ENCODE measurements at places on chromosomes 4 and X. TPM values are rescaled to one million over a fixed set of nuclear protein-coding genes. Genes with fewer than 3 reads are reported as not detected.

The GSX2 gene
- not detected for total RNA-seq

The NCAPG gene
- 70.2 TPM for total RNA-seq

The PUDP gene
- 10.7 TPM for total RNA-seq

The PGM2 gene
- 53.7 TPM for total RNA-seq

The HADH gene
- 56.1 TPM for total RNA-seq

The F9 gene
- total RNA-seq = not detected

GRCh38 chr4:87758270-87758669 lies 41.1 kb upstream of the IBSP start:
- H3K4me3 ChIP-seq = no peak overlapping the region
- no peaks in the 10 kb centered on the region for H3K36me3 ChIP-seq
- H3K27ac ChIP-seq = no peak overlapping the region
- no peaks in the 10 kb centered on the region for H3K4me1 ChIP-seq

DNA sequence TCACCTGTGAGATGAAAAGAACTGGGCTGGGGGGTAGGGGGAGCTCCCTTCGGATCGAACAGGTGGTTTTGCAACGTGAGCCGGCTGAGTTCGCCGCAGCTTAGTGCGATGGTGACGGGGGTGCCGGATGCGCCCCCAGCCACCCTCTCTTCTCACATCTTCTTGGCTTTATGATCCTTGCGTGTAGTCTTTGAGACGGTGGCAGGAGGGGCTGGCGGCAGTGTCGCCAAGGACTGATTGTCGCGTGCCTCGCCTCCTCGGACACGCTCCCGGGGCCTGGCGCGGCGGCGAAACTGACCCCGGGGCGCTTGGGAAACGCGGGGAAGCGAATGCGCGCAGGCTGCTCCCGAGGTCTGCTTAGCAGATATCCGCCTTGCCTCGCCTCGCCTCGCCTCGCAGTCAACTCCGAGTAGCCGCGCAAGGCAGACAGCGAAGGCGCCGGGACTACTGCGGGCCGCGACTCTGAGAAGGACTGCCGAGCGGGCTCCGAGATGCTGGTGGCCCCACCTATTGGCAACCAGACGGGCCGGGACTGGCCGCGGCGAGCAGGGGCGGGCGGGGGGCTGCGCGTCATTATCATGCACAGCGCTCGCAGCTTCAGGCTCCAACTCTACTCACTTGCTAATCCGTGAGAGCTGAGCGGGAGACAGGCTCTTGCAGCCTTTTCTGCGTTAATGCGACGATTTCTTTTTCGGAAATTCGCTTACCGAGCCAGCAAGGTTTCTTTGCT lies 1.5 kb downstream of the GRID2 start:
- peaks cover 2% of the 10 kb centered on the region for H3K36me3 ChIP-seq
- no peak overlapping the region for H3K4me3 ChIP-seq
- peaks cover 8% of the 10 kb centered on the region for H3K4me1 ChIP-seq

DNA sequence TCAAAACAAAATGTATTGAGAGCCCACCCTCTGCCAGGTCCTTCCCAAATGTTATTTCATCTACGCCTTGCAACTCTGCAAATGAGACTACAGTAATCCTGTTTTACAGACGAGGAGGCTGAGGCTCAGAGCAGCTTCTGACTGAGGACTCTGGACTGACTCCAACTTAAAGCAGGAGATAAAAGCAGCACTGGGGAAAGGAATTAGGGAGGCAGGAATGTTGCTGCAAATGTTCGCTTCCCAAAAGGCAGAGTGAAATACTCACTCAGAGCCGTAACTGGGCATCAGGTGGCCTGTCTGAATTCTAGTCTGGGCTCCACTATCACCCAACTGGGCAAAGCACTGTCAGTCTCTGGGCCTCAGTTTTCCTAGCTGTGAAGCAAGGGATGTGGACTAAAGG lies 94.7 kb upstream of the SRD5A3 start:
- H3K36me3 ChIP-seq = no peaks in the 10 kb centered on the region
- H3K4me1 ChIP-seq = no peaks in the 10 kb centered on the region
- no peak overlapping the region for H3K4me3 ChIP-seq
- H3K27ac ChIP-seq = no peak overlapping the region
- no peak for DNase-seq

DNA sequence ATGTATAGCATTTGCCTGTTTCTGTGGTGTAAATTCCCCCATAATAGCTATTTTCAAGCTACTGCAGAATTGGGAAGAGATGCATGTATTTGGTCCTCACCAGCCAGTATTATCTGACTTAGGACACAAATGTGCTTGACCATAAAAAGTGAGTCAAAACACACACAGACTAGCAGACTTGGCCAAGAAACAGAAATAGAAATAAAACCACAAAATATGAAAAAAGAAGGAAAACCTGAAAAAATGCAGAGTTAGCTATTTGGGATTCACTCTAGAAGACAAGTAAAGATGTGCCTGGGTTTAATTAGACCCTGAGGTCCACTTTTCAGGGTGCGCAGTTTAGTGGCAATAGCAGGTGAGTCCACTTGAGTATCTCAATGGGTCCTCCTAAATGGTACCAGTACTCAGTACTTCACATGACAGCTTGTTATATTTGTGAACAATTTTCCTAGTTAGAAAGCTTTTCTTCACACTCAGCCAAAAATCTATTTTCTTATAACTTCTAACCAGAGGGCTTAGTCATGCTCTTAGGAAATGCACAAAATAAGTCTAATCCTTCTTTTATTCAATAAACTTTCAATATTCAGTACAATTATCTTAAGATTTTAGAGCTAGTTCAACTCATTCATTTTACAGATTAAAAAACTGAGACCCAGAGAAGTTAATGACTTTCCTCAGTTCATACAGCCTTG lies 108.7 kb upstream of the JADE1 start:
- no peaks in the 10 kb centered on the region for H3K27me3 ChIP-seq
- DNase-seq = no peak
- H3K36me3 ChIP-seq = no peaks in the 10 kb centered on the region
- H3K4me3 ChIP-seq = no peak overlapping the region
- no peak overlapping the region for H3K27ac ChIP-seq
- H3K4me1 ChIP-seq = no peaks in the 10 kb centered on the region

DNA sequence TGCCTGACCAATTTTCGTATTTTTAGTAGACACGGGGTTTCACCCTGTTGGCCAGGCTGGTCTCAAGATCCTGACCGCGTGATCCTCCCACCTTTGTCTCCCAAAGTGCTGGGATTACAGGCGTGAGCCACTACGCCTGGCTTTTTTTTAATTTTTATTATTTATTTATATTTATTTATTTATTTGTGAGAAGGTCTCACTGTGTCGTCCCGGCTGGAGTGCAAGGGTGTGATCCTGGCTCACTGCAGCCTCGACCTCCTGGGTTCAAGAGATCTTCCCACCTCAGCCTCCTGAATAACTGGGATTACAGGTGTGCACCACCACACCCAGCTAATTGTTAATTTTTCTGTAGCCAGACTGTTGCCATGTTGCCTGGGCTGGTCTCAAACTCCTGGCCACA lies 141.1 kb downstream of the CRLF2 start:
- no peak overlapping the region for H3K4me3 ChIP-seq
- no peak overlapping the region for H3K27ac ChIP-seq
- no peak for DNase-seq
- H3K36me3 ChIP-seq = no peaks in the 10 kb centered on the region
- H3K4me1 ChIP-seq = no peaks in the 10 kb centered on the region
- H3K27me3 ChIP-seq = peaks cover 5% of the 10 kb centered on the region

- H3K27me3 ChIP-seq = peaks cover 42% of the 10 kb centered on the region
- no peaks in the 10 kb centered on the region for H3K36me3 ChIP-seq
- H3K4me3 ChIP-seq = peak within 1 kb of the TSS; percentile 29
- H3K27ac ChIP-seq = no peak within 1 kb of the TSS
Observed at GRCh38 chr4:55125087-55125721, at the start of gene KDR. KDR (minus strand) TSS chr4:55125595; CDS start chr4:55125293, 302 bp downstream.

DNA sequence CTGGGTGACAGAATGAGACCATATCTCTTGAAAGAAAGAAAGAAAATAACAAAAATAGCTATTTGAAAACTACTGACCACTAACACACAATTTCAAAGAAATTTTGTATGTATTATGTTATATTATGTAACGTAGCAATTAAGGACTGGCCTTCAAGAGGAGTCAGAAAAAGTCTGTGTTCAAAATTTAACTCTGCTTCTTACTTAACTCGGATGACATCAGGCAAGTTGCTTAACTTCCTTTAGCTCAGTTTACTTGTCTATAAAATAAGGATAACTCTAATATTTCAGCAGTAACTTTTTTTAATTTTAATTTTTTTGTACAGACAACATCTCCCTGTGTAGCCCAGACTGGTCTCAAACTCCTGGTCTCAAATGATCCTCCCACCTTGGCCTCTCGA lies 14.6 kb upstream of the PRSS12 start:
- DNase-seq = no peak
- H3K27me3 ChIP-seq = peaks cover 11% of the 10 kb centered on the region
- H3K36me3 ChIP-seq = no peaks in the 10 kb centered on the region
- no peaks in the 10 kb centered on the region for H3K4me1 ChIP-seq

DNA sequence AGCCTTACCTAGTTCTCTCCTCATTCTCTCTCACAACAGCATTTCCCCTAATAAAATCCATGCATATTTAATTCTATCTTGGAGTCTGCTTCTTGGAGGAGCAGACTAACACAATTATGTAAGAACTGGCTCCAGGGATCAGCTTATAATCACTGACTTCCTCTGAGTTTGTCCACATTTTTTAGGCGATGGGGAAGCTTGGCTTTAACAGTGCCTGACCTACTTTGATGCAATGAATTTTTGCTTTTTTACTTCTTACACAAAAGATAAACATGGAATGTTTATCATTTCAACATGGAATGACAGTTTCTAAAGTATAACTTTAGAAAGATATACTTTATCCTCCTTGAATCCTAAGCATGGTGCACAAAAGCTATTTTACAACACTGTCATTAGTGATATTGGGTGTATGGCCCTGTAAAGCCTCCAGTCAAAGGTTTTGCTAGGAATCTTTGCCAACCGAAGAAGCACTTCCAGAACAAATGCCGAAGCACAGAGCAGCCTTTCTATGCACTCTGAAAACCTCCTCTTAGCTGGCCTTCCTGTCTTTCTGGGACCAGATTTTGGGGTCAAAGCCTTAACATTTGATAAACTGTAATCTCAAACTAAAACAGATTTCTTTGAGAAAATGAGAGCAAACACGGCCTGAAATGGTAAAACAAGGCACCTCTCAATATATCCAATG lies 736 bp downstream of the BDH2 start:
- H3K27ac ChIP-seq = peak overlapping the region; percentile 81
- H3K36me3 ChIP-seq = no peaks in the 10 kb centered on the region
- H3K27me3 ChIP-seq = no peaks in the 10 kb centered on the region
- no peak for DNase-seq
- peak overlapping the region; percentile 79 for H3K4me3 ChIP-seq

Data from activated naive CD4-positive, alpha-beta T cell treated with anti-CD3 and anti-CD28 coated beads for 36 hours (primary cell).